ENCODE measurements at places on chromosomes 16 and 17.

- DNase-seq = no peak
Measured at GRCh38 chr16:84607694-84608093, 10.2 kb downstream of the COTL1 start.

- DNase-seq = no peak
Measured at GRCh38 chr16:27841061-27841801, 222.3 kb downstream of the GSG1L start.

DNA sequence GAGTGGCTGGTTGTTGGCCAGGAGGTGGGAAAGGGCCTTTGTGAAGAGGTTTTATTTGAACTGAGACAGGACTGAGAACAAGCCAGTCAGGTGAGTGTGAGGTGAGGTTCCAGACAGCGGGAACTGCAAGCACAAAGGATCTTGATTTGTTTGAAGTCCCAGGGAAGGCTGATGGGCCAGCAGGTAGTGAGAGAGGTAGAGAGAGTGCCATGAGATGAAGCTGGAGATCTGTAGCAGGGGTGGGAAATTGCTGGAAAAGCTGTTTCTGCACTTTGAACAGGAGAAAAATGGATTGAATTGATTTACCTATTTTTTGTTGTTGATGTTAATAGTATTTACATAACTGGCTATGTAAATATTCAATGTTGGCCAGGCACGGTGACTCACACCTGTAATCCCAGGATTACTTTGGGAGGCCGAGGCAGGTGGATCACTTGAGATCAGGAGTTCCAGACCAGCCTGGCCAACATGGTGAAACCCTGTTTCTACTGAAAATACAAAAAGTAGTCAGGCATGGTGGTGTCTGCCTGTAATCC lies 7.7 kb upstream of the DCTPP1 start:
- no peak for DNase-seq

DNA sequence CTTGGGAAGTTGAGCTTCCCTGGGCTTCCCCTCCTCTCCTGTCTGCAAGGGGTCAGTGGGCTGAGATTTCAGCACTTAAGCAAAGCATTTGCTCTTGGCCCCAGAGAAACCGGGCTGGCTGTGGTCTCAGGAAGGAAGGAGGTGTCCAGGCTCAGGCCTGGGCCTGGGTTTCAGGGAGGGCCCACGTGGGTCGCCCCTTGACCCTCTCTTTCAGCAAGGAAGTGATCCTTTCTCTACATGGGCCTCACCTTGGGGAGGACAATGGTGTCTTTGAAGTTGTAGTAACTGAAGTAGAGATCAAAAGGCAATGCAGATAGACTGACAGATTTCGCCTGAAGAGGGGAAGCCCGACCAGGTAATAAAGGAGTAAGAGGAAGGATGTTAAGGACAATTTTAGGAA lies 2.7 kb downstream of the NOD2 start:
- no peak for DNase-seq

DNA sequence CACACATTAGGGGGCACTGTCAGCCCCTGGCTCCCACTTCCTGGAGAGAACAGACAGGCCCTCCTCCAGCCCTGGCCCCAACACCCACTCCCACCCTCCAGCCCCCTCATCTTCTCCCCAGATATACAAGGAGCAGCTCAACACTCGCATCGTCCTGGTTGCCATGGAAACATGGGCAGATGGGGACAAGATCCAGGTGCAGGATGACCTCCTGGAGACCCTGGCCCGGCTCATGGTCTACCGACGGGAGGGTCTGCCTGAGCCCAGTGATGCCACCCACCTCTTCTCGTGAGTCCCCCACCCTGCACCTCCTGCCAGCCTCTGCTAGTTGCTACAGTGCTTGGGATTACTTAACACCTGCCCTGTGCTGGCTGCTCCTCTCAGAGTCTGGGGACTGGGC lies 14.4 kb downstream of the ADAM11 start:
- DNase-seq = no peak

DNA sequence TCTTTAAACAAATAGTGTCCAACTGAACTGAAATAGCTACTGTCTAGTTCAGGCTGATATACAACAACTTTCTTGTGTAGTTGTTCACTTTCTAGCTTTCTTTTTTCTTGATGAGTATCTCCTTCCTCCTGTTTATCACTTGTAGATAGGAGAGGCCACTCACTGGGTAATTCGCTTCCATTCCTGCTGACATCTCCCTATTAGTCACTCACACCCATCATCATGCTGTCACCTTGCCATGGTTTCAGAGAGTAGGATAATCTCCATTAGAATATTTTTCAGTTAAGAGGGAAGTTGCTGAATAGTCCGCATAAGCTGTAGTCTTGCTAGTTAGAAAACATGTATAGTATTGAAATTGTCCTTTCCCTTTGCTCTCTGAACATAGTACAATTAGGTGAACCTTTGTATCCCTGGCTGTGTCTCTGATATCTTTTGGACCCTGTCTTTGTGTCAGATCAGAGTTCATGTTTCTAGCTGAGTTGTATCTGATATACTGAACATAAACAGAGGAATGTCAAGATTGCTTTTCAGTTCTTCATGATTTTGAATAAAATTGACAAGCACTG lies 64.4 kb upstream of the RASL10B start:
- DNase-seq = no peak

DNA sequence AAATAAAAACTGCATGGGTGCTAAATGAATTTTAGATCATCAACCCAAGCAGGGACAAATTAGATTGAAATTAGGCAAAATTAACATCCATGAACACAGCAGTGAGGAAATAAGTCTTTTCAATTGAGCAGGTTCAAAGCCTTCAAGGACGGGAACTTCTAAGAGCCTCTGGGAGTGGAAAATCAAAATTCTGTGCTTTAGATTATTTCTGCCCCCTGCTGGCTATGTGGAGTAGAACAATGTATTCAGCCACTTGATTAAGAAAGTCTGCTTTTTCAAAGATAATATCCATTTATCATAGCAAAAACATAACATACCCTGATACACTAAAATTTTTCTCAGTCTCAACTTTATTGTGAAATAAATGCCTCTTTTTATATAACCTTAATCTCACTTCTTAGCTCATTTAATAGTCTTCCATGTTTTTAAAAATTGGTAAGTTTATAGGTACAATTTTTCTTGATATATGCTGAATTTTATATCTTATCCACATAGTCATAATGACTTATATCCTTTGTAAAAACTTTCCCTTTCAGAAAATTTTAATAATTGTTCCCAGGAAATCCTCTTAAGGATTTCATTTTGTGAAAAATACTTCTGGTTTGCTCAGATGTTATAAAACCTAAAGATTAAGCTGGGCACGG lies 28.1 kb upstream of the NOL11 start:
- DNase-seq = peak; percentile 64

- no peak for DNase-seq
Measured at GRCh38 chr16:8889893-8890548, 7.9 kb downstream of the LITAFD start.

GRCh38 chr16:55539049-55539448 lies 27.4 kb upstream of the CAPNS2 start:
- no peak for DNase-seq

DNA sequence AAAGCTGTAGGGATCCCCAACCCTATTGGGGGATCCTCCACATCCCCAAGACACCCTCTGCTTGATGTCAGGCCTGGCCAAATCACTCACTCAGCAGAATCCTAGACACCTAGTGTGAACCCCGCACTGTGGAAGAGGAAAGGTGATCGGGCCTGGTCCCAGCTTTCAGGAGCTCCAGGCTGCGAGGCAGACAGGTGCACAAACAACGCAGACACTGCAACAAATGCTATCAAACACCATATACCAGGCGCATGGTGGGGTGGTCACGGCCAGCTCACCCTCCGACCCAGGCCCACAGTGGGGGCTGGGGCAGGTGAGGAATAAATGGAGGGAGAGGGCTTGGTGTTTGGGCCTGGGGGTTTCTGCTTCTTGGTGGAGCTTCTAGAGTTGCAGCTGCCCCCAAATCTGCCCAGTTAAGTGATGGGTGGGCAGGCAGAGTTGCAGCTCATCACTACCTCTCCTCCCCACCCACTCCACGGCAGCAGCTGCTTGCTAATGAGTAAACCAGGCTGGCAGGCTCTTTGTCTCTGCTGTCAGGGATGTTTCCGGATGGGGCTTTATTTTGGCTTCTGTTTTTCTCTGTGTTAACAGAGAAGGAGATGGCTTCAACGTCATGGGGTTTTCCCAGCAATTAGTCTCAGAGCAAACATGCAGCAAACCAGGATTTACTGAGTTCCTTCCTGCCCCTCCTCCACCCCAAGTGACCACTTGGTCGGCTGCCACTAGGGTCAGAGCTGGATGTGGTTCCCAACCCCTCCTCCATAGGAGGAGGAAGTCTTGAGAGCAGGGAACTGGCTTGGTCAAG lies 46.6 kb downstream of the PECAM1 start:
- no peak for DNase-seq

GRCh38 chr16:82027629-82028064 lies 7.4 kb upstream of the HSD17B2 start:
- no peak for DNase-seq

DNA sequence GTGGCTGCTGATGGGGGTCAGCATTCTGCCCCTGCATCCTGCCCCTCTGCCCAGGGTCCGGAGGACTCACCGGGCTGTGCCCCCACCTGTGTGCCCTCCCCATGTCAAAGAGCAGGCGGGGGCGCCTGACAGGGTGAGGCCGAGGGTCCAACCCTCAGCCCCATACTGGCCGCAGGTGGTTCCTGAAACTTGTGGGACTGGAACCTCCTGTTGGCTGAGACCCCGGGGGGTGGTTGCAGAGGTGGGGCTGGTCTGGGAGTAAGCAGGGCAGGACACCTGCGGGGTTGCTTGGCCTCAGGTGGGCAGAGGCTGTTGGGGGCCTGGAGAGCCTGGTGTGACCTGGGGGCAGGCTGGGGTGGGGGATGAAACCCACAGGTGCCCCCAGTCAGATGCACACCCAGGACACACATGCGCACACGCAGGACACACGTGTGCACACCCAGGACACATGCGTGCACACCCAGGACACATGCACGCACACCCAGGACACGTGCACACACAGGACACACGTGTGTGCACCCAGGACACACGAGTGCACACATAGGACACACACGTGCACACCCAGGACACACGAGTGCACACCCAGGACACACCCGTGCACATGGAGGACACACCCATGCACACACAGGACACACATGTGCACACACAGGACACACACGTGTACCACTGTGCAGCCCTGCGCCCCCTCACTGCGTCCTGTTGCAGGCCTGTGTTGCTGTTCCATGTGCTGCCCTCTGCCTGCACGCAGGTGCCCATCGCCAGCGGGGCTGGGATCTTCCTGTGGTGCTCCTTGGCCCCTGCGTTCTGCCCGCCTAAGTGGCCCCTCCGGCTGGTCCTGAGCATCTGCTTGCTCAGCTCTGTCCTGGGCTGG lies 31.4 kb downstream of the SOX8 start:
- no peak for DNase-seq

DNA sequence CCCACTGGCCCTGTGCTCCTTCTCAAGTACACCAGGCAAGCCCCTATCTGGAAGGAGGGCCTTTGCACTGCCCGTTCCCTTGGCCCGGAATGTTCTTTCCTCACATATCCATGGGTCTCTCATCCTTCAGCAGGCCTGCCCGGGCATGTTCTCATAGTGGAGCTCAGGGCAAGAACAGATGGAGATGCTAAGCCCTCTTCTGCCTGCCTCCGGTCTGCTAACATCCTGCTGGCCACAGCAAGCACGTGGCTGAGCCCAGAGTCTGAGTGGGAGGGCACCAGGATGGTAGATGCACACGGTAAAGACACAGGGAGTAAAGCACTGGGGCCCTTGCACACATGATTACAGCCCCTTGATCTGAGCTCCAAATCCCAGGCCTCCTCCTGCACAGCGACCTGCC lies 19.8 kb upstream of the ANKRD40CL start:
- DNase-seq = no peak

DNA sequence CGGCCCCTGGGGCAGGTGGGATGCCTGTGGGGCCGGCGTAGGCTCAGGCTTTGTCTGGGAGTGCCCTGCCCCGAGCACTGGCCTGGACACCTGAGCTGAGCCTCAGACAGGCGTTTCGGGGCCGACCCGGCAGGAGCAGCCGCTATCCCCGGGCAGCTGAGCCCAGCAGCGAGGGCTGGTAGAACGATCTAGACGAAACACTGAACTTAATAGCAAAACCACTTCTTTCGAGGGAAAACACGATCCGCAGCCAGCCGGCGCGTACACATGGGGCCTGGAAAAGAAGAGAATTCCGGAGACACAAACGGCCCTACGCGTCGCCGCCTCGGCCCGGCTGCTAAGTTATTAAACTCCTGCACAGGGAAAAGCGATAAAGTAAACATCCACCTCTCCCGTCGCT lies 22.0 kb upstream of the SSTR5 start:
- DNase-seq = no peak

- no peak for DNase-seq
Measured at GRCh38 chr16:88792078-88792550, 7.1 kb upstream of the PIEZO1 start.

DNA sequence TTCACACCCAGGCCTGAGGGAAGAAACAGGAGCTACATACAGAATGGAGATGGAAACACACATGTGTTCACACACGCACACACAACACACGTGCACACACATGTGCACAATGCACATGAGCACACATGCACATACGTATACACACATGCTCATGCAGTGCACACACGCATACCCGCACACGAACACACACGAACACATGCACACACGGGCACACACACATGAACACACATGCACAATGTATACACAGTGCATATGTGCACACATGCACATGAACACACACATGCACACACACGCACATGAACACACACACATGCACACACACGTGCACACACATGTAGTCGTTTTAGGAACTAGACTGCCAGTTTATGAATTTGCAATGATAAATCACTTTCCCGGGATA lies 49.3 kb upstream of the CDR2 start:
- no peak for DNase-seq

- DNase-seq = no peak
Measured at GRCh38 chr17:10059684-10060211, 138.7 kb downstream of the GAS7 start.

DNA sequence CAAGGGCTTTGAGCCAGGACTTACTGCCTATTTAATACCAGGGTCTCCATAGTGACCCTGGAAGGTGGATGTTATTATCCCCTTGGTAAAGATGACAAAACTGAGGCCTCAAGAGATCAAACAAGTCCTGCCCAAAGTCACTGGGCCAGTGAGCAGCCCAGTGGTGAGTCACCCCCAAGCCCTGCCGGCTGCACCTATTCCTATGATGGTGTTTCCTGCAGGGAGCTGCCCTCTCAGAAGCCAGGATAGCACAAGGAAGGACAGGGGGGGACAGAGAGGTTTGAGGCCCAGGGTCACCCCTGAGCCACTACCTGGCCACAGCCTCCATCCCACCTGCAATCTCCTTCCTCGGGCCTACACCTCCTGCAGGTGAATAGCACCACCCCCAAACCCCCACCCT lies 90.9 kb downstream of the SDK2 start:
- DNase-seq = no peak

DNA sequence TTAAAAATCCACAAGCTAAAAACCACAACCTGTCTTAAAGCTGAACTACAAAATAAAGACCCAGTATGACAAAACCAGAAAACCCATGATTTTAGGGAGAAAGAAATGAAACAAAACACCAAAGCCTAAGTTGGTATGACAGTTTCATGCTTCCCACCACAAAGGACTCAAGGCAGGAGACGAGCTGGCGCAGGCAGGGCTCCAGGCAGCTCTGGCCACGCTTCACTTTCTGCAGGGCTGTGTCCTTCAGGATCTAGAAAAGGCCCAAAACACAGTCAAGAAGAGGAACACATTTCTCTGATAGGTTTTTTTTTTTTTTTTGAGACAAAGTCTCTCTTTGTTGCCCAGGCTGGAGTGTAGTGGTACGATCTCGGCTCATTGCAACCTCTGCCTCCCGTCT lies 75.3 kb downstream of the WDR59 start:
- no peak for DNase-seq

GRCh38 chr17:6352016-6352415 lies 82.9 kb downstream of the AIPL1 start:
- DNase-seq = no peak

- DNase-seq = no peak
Measured at GRCh38 chr17:70357190-70357589, 187.9 kb downstream of the KCNJ2 start.
